ENCODE measurements at places on chromosomes 4 and X. TPM values are rescaled to one million over a fixed set of nuclear protein-coding genes. Genes with fewer than 3 reads are reported as not detected.
A peak's percentile ranks its signal among the peaks of the same experiment; 100 is the strongest.

The PSAPL1 gene
- total RNA-seq, result 0.51 TPM

The MCF2 gene
- not detected for total RNA-seq

The C4orf50 gene
- total RNA-seq, result 0.10 TPM

The GAK gene
- total RNA-seq, result 46.7 TPM

The CNGA1 gene
- 0.41 TPM for total RNA-seq

The DKK2 gene
- total RNA-seq, result 21.2 TPM

DNA sequence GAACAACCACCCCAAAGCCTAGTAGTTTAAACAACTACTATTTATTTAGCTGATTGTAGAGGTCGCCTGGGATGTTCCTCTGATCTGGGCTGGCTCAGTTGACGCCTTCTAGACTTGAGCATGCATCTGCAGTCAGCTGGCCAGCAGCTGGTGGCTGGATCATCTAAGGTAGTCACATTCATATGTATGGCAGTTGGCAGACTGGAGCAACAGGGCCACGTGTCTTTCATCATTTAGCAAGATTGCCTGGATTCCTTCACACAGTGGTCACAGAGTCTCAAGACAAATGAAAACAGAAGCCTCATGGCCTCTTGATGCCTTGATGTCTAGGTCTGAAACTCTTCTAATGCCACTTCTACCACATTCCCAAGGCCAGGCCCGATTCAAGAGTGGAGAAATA, 220.6 kb upstream of the S100G start:
- DNase-seq, result no peak

- no peak for DNase-seq
Observed at GRCh38 chrX:65034292-65034667, 58.0 kb upstream of the ZC4H2 start.

- DNase-seq, result no peak
Observed at GRCh38 chr4:100026066-100026465, 76.0 kb upstream of the H2AZ1 start.

DNA sequence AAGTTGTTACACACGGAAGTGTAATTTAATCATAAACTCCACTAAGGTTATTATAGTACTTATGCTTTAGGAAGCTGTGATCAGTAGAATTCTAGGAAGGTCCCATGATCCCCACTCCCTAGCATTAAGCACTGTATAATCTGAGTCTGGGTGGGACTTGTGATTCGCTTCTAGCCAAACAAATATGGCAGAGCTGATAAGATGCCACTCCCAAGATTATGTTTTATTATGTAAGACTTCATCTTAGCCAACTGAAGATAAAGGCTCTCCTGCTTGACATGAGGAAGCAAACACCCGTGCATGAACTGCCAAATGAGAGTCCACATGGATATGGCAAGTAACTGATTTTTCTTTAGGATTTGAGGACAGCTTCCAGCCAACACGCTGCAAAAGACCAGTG, 186.4 kb upstream of the NDST3 start:
- DNase-seq, result no peak

DNA sequence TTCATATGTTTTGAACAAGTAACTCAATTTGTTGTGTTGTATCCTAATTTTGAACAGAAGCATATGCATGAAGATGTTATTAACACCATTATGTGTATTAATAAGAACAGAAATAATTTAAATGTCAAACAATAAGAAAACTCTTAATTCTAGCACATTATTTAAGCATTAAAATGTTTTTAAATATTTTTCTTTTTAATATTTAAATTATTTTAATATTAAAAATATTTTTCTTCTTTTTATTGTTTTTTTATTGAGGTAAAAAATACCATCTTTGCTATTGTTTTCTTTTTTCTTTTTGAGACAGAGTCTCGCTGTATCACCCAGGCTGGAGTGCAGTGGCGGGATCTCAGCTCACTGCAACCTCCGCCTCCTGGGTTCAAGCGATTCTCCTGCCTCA, 441.0 kb upstream of the GALNT7 start:
- DNase-seq, result no peak

- DNase-seq, result no peak
Observed at GRCh38 chr4:22407361-22407760, 108.5 kb downstream of the ADGRA3 start.

DNA sequence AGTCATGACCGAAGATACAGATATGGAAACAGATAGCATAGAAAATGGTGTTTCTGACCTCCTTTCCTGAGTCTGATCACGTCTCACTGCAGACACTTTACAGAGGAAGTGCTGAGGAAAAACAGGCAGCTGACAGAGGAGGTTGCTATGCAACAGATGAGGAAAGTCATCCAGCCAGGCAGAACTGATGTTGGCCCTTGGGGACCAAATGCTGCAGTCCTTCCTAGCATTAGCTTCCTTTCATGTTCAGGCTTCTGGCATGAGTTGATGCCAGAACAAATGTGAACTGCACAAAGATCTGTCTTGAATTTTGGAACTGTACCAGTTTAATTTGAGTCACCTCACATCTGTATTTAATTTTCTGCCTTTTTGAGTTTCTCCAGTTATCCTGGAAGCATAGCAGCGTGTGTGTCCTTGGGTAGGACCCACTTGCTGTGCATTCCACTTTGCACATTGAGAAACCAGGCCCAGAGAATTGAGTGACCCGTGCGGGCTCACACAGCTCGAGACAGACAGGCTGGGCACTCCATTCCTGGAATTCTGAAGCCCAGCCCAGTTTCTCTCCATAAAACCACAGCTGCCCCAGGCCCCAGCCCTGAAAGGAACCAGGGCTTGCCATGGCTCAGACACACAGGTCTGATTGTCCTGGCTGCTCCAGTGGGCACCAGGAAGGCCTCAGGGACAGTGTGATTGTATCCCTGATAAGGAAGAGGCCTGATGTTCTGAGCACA, 1.4 kb upstream of the MAGED1 start:
- peak; percentile 90 for DNase-seq

DNA sequence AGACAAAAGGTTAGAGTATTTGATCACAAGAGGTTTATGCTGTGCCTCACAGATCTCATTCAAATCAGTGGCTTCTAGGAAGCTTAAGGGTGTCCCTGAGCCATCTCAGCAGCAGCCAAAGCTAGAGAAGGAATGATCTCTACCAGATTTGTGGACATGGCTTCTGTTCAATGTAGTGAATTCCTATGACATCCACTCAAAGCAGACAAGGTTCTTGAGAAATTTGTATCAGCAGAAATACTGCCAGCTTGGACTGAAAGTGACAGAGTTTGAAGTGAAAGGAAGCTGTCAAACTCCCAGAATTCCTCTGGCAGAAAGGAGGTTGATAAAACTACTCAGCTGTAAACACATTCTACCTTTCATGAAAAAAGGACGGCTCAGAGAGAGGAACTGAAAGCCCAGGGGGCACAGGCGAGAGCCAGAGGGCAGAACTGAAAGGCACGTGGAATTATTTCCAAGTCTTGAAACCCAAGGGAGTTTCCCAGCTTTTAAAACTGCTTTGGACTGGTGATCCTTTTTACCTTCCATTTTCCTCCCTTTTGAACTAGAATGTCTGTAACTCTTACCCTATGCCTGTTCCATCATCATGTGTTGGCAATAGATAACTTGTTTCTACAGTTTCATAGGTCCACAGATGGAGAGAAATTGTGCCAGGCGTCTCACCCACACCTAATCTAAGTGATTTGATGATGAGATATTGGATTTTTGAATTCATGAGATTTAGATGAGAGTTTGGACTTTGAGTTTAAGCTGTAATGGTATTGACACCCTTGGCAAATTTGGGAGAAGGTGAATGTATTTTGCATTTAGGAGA, 14.5 kb upstream of the MED14 start:
- no peak for DNase-seq

- no peak for DNase-seq
Observed at GRCh38 chr4:114401483-114401882, 197.1 kb upstream of the UGT8 start.

DNA sequence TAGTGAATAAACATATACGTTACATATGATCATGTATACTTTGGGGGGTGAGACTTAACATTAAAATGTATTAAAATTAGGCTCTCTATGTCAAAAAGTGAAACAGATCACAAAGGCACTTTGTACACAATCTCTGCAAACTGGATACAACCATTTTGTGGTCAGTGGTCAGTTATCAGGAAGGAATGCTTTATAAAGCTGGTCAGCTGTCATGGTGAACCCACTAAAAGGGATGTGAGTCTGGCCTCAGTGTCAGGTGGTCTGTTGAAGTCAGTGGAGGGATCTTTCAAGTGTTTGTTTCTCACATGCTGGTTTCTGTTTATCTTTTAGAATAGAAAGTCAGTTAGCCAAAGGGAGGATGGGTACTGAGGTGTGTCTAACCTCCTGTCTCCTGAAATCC, 875.5 kb upstream of the INTU start:
- DNase-seq, result no peak

DNA sequence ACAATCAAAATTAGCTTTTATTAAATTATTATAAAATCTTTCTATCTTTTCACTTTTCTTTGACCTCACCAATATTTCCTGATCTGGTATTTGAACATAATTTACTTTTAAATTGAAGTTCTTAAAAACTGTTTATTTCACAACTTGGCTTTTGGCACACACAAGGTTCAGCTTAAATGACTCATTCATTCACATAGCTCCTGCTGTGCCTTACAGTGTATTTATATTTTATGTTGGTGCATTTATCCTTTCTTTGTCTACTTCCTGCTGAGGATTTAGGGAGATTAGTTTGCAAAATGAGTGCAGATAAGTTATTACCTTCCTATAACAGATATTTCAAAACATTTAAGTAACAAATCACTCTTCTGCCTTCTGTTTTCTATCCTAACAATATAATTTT, 430.6 kb downstream of the DTHD1 start:
- no peak for DNase-seq

- DNase-seq, result no peak
Observed at GRCh38 chrX:2351999-2352995, 148.5 kb downstream of the DHRSX start.
